T-helper 1 cell (primary cell): ENCODE measurements at places on chromosomes 1 and 21.
A peak's percentile ranks its signal among the peaks of the same experiment; 100 is the strongest.

GRCh38 chr1:41631971-41632370 is 147.5 kb upstream of the EDN2 start:
- no peak for DNase-seq

GRCh38 chr1:180507795-180508724 is 5.7 kb upstream of the ACBD6 start:
- no peak for DNase-seq

GRCh38 chr1:114131526-114132220 is 22.0 kb downstream of the SYT6 start:
- DNase-seq, result no peak

- DNase-seq, result no peak
These were observed 100.4 kb upstream of the BRINP3 start for GRCh38 chr1:190578017-190578416.

DNA sequence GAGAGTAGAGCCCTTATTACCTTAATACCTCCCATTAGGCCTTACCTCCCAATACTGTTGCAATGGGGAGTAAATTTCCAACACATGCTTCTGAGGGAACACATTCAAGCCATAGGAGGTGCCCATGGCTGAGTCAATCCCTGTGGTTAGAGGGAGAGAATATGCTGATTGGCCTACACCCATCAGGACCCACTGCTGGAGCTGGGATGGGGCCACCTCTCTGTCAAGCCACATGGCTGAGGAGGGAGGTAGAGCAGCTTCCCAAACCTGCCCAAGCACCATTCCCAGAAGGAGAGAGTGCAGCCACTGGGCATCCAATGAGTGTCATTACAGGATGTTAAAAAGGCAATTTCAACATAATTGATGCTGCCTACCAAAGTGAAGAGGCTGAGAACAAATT is 228.1 kb downstream of the C1orf94 start:
- DNase-seq, result no peak

DNA sequence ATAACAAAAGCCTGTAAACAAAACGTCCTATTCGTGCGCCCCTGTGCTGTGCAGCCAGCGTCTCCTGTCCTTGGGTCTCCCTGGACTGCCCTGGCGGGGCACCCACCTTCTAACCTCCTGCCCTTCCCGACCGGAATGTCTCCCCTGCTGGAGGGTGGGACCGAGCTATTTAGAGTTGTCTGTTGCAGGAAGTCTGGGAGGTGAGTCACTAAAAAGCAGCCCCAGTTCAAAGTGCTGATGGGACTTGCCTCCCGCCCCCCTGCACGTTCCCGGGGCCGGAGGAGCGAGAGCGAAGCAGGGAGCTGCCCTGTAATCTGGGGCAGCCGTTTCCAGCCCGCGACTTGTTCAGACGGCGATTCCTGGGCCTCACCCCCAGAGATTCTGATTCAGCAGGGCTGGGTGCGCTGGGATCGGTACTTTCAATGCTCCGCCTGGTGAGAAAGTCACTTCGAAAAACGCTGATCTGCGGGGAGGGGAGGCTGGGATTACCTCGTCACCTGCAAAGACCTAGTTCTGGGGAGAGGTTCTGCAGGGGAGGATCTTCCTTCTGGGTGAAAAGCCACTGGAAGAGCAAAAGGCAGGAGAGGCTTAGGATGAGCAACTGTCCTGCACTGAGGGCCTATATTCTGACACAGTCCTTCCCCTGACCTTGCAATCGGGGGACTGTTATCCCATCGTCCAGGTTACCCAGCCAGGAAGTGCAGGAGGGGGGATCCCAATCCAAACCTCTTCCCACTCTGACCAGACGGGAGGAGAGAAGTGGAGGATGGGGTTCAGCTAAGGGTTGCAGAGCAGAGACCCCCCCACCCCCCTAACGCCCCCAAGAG is 1.2 kb upstream of the DHRS3 start:
- DNase-seq, result peak; percentile 59

GRCh38 chr1:90856463-90857007 is 139.4 kb upstream of the BARHL2 start:
- DNase-seq, result no peak

DNA sequence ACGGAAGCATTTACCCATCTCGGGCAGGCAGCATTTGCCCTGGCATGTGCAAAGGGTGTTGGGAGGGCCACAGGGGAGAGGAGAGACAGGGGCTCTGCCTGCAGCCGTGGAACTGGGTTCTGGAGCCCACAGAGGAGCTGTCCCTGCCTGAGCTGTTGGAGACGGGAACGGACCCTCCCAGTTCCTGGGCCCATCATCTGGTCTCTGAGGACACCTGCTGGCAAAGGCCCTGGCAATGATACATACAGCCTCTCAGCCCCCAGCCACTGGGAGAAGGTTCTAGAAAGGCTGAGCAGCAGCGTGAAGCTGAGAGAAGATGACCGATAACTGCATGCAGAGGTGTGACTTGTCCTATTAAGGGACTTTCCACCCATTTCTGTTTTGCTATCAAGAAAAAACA is 31.4 kb downstream of the FAAP20 start:
- no peak for DNase-seq

GRCh38 chr1:205563927-205564441 is 59.5 kb downstream of the CDK18 start:
- no peak for DNase-seq

- peak; percentile 77 for DNase-seq
These were observed 39.9 kb downstream of the F5 start for GRCh38 chr1:169546087-169546995.

DNA sequence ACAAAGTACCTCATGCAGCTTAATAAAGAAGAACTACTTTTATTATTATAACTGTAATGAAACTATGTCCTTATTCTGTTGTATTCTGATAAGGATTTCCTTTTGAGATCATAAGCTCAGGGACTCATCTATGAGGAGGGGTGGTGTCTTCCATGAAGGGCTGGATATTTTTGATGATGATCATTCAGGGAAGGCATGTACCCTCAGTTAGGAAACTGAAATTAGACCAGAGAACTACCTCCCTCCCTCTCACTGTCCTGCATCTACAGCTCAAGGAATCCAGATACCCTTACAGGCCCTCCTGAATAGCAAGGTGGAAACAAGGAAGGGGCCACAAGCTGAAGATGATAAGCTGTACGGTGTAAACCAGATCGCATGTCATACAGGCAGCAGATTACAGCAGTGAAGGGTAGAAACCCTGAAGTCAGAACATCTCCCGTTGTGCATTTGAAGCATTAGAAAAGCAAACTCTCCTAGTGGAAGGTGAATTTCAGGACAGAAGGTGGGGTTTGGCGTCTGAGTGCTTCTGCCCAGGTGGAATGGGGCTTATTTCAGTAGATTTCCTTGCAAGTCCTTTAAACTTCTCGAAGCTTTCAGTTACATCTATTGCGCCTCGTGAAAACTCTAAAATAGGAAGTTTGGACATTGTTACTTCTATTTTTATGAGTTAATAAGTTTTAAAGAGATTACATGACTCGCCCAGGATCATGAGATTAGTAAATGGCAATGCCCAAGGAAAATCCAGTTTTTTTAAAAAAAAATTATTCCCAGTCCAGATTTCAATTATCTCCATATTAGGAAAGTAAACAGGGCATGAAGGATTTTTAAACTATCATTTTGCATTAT is 101.1 kb upstream of the HNRNPU start:
- no peak for DNase-seq

GRCh38 chr1:158285756-158286241 is 3.9 kb upstream of the CD1C start:
- no peak for DNase-seq

- DNase-seq, result no peak
These were observed 79.6 kb downstream of the SLC45A1 start for GRCh38 chr1:8397511-8397910.

DNA sequence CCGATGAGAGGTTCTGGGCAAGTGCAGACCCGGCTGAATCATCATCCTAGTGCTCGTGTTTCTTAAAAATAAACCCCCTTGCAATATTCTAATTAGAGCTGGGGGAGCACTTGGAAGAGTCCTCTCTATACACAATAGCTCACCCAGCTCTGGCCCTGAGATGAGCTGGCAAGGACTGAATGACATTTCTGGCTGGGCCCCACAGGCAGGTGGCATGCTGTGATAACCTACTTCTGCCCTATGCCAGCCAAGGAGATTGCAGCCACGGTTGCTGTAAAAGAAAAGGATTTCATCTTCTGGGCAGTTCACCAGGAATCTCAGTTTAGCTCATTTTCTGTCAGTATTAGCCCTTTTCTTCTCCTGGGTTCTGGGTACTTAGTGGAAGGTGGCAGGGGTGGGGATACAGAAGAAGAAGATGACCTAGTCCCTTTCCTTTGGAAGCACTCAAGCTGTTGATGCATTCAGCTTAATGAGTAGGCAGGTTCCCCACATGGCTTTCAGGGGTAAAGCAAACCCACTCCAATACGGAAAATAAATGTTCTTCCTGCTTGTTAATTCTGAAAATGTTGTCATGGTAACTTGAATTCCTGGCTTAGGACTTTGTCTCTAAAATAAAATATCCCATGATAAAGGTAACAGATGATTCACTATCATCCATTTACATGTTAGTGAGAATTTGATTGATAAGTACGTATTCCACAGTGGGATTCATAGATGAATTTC is 32.2 kb downstream of the VASH2 start:
- no peak for DNase-seq

- DNase-seq, result peak; percentile 30
These were observed 816 bp downstream of the EDEM3 start for GRCh38 chr1:184753608-184754475.

- DNase-seq, result no peak
These were observed 72.5 kb upstream of the VAMP3 start for GRCh38 chr1:7698641-7699040.

GRCh38 chr1:13699936-13700520 is at the start of gene PRDM2:
PRDM2 (plus strand) TSS chr1:13700188; CDS start chr1:13715606, 15,418 bp downstream.
- DNase-seq, result peak; percentile 51

GRCh38 chr1:236541710-236542109 is 17.9 kb downstream of the LGALS8 start:
- DNase-seq, result no peak

- DNase-seq, result no peak
These were observed 553 bp downstream of the LEFTY1 start for GRCh38 chr1:225888289-225888897.

- DNase-seq, result no peak
These were observed 47.0 kb upstream of the CSF1 start for GRCh38 chr1:109863667-109864046.

DNA sequence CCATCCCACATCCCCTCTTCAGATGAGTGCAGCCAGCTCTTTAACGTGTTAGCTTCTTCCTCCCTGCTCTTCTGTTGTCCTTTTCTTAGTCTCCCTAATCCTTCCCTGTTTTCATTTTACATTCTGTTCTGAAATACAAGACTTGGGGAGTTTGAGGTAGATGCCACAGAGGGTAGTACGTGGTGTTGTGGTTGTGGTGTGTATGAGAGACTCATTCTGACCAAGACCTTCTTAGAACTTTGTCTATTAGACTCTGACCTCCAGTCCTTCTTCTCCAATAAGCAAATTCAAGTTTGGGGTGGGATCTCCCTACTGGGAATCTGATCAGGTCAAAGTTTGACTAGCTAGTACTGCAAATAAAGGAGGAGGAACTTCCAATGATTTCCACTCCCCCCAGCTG is 39.5 kb downstream of the CACNA1E start:
- no peak for DNase-seq

- DNase-seq, result no peak
These were observed 11.2 kb downstream of the TRIM62 start for GRCh38 chr1:33170351-33171274.

DNA sequence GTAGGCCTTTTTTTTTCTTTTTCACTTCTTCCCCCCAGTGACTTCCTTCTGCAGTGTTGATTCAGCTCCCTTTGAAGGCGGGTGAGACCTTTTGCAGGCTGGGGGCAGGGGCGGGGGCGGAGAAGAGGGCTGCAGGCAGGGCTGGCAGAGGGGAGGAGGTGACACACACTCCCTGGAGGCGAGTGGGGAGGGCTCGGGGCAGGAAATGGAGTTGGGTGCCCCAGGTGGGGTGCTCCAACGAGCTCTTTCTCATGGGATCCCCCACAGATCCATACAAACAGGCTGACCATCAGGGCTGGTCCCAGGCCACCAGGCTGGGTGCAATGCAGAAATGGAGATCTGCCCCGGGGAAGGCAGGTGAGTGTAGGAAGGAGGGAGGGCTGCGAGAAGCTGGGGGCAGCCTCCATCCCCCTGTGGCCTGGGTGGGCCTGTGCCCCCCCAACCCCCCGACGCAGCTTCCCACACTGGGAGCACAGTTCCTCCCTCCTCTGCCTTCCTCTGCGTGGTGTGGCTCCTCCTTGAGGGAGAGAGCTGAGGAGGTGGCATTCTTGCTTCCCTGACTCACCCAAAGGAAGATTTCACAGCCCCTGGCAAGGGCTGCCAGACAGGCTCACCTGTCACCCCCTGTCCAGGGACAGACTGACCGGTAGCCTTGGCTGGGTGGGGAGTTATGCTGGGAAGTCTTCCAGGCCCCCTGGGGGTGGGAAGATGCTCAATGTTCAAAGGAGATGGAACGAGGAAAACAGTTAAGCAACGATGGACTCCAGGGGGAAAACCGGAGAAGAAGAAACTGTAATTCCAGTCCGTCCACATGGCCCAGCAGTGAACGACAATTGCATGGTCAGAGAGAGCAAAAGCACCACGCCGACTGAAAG is 7.1 kb upstream of the ITGB2 start:
- DNase-seq, result peak; percentile 91

DNA sequence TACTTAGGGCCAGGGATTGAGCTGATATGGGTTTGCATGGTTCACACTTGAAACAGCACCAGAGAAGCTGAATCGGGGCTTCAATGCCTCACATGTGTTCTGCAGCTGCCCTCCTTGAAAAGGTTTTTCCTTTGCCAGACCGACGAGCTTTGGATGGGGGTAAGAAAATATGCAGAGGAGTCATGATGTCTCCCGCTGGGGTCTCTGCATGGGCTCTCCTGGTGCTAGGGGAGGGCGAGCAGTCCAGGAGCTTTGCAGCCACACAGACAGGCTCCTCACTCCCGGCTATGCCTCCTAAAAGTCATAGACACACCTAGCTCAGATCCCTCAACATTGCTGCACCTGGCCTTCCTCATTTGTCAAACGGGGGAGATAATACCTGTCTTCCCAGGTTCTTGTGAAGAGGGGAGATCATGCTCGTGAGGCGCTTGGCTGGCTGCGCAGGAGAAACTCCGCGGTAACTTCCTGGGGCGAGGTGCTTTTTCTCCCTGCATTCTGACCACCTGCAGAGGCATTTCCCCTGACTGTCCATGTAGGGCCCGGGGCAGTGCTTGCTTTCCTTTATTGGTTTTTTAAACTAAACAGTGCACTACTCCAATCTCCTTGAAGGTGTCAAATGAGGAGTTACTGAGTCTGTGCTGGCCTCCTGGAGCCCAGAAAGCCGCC is 112.4 kb downstream of the PLXNA2 start:
- no peak for DNase-seq

DNA sequence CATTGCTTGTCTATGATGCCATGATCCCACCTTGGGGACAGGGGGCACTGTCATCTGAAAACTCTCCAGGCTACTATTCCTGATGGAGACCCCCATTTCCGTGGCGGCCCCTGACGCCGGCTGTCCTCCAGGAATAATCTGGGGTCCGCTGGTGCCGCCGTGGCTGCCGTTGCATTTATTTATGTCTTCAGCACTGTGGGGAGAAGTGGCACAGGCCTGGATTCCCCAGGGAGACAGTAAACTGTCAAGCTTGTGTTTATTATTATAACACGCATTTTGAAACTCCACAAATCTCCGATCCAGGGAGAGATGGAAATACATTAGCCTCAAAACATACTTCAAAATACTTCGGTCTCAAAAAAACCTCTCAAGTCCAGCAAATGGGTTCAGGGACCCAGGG is 126.9 kb upstream of the C1orf174 start:
- no peak for DNase-seq
